8988T (cell line): ENCODE measurements at places on chromosomes 13 and 19.

DNA sequence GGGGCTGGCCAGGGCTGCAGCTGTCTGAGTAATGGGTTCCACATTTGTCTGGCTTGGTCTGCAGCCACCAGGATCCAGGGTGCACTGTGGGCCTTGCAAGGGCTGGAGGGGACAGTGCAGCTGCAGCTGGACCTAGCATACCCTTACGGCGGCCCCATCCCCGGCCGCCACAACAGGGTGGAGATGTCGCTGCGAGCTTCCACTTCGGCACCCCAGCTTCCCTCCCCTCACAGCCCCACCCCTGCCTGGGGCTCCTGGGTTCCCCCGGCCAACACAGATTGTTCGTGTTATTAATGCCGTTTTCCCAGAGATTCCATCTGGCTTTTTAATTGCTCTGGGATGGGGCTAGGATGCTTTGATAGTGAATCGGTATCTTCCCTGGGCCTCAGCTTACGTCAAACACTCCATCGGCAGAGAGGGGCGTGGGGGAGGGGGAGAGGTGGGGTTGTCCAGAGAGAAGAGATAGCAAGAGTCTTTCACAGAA lies 5.8 kb downstream of the CEBPA start:
- peak; percentile 8 for DNase-seq

- no peak for DNase-seq
These were observed 3.1 kb upstream of the BCL3 start for GRCh38 chr19:44745341-44745831.

- no peak for DNase-seq
These were observed 390.3 kb downstream of the TBC1D4 start for GRCh38 chr13:75091718-75092117.

DNA sequence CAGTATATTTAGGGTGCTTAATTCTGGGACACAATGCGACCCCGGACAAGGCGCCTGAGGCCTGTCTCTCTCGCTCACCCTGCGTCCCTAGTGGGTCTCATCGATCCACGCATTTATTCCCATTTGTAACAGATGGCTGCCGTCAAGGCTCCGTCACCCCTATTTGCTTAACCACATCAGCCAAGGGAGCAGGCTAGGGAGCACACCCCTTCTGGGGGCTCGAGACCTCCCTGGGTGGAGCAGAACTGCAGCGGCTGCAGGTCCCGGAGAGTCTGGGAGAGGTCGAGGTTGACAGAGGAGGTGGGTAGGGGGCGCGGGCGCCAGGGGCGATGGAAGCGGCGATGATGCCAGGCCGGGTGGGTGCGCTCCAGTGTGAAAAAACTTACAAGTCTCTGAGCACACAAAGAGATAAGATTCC lies 507 bp downstream of the ALG5 start:
- DNase-seq = no peak

DNA sequence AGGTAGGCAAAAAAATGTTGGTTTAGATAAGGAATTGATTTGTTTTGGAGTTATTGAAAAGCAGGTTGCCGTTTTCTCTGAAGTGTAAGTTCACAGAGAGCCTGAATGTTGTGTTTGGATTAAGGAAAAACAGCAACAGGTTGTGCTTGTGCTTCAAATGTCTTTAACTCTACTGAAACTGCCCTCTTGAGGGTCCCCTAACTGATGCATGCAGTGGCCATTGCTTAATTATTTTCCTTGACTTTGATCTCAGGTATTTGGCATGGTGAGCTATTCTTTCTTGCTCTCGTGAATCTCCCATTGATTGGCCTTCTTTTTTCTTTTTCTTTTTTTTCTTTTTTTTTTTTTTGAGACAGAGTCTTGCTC lies 3.2 kb downstream of the GARRE1 start:
- no peak for DNase-seq

DNA sequence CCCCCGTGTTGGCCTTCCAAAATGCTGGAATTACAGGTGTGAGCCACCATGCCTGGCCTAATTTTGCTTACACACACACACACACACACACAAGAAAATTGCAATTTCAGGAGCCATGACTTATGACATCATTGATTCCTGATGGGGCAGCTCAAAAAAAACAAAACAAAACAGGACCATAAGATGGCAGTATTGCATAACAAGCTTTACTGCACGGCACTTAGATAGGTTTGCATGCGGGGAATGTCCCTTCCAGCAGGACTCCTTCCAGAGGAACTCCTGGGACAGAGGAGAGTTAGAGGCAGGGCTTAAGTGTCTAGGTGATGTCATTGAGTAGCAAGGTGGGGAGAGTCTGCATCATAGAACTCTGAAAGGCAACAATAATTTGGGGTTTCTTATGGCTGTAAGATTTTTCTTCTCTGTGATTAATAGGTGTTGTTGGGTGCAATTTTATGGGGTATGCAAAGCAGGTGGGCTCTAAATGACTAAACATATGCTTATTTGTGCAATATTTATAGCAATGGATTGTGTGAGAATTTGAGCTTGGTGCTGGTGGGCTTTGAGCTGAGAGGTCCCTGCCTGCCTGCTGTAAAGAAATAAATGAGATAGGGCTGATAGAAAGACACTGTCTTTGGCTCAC lies 9.0 kb upstream of the ACSBG2 start:
- DNase-seq = no peak

- no peak for DNase-seq
These were observed 33.9 kb upstream of the MIR17HG start for GRCh38 chr13:91313581-91313980.

- DNase-seq = no peak
These were observed 4.9 kb upstream of the N4BP2L1 start for GRCh38 chr13:32432856-32433255.

GRCh38 chr13:73215823-73216222 lies 157.0 kb downstream of the KLF5 start:
- no peak for DNase-seq

DNA sequence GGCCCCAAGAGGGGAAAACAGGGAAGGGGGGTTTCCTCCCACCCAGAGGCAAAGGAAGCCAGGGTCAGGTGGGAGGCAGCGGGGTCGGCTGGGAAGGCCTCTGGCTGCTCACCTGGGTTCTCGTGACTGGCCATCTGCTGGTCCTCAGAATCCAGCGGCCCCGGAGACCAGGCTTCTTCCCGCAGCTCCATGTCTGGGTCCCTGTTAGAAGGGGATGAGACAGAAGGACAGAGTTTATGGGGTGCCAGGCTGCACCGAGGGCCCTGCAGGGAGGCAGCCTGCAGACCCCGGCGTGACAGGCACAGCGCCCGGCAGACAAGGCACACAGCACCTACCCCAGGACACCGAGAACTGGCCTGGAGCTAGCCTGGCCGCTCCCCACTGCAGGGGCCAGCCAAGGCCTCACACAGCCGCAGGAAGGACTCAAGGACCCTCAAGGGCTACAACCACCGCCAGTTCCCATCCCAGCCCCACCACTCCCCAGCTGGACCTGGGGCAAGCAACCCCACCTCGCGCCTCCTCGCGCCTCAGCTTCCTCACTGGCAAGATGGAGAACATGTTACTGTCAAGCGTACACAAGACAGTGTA lies 18.0 kb downstream of the ZNF787 start:
- DNase-seq = no peak

GRCh38 chr13:20171364-20171763 lies 10.5 kb upstream of the GJA3 start:
- DNase-seq = no peak

DNA sequence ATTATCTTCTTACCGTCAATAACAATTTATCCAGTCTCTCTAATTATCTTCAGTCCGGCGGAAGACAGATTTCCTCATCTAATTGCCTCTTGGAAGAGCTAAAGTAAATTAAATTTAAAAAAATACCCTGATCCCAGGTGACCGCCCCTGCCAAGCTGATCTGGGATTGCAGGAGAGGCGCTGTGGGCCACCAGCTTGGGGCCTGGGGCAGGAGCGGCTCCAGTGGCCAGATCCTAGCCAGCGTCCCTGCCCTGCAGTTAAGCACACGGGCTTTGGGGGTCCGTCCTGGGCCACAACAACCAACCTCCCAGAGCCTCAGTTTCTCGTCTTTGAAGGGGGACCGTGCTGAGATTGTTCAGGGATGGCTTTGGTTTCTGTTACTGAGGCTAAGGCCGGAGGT lies 12.4 kb upstream of the TMEM255B start:
- DNase-seq = no peak

- DNase-seq = no peak
These were observed 10.5 kb upstream of the CEACAM6 start for GRCh38 chr19:41744850-41745249.
